Amniotic stem cell (primary cell): ENCODE measurements at places on chromosomes 2 and 18.

DNA sequence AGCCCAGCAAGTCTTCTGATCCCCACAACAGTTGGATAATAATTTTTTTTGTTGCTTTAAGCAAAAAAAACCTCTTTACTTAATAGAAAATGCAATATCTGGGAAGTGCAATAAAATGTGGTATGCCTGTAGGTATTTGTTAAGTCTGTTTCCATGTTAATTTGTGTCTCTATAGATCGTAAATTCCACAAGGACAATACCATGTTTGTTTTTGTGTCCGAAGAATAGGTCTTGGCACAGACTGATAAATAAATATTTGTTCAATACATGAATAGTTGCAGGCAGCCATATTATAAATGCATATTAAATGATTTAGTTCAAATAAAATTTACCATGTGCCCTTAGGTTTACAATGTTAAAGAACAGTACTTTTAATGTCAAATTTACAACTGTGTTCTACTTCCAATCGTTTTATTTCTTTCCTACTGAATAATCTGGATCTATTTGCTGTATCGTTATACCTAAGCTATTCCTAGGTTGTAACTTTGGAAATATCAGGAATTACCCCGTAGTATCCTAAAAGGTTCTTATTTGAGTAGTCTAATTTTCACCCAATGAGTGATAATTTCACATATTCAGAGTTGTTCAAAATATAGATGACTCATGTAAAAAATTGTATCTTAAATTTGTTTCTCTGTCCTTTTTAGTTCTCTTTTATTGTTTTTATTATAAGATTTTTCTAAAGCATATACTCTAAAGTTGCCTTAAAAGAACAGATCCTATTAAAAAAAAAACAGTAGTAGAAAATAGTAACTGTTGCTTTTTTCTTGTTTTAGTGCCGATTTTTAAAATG, 151.8 kb downstream of the EHBP1 start:
- DNase-seq = no peak

- no peak for DNase-seq
Observed at GRCh38 chr2:123493687-123494086, 531.4 kb upstream of the CNTNAP5 start.

DNA sequence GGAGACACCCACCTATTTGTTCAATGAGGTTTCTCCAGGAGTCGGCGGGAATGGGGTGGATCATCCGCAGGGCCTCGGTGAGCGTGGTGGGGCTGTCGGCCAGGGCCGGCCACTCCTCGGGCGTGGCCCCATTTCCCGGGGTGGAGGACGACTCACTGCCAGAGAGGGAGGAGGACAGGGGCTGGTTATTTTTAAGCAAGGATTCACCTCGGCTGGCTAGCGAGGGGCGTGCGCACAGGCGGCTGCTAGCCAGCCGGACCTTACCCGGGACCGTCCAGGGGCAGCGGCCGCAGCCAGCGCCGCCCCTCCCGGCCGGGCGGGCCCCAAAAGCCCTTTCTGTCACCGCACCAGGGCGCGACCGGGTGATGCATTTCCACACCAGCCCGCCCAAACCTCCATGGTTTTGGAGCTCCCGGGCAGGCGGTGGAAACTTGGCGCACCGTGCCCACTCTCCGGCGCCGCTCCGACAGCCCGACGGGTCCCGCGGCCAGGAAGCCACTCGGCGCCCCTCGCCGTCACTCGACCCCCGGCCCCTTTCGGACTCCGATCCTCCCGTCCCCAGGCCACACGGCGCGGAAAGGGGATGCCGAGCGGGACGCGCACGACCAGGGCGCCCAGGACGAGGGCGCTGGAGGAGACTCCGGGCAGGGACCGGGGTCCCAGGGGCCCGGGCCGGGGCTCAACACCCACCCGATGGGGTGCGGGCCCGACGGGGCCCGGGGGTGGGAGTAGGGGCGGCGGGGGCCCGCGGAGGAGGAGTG, 57.1 kb downstream of the SNORC start:
- DNase-seq = no peak

DNA sequence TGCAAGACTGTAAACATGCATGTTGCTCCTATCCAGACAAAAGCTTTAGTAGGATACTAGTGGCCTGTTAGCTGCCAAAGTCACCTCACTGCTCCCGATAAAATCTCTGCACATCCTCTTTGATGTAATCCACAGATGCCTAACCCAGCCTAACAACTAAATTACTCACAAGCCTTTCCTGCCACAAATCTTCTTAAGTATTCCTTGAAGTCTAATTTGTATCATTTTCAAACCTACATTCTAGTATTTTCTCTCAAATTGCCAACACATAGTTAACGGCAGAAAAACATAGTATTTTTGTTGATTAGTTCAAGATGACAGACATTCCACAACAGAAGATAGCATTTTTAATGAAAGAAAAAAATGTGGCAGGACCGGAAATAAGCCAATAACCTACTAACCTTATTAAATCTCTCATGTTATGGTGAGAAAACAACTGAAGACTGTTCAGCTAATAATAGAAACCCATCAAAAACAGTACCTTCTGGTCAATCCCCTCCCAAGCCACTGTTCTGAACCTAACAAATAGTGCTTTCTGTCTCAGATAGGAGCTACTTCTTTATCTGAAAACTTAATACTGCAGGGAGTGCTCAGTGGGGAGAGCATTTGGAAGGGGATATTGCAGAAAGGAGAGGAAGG, at the start of gene MPP4:
Gene MPP4, minus strand, starts transcription at position 57 of the 639 bp plus-strand sequence. CDS start 4,690 bp downstream, outside the sequence.
- no peak for DNase-seq

GRCh38 chr2:205868773-205869333, 186.6 kb downstream of the NRP2 start:
- DNase-seq = no peak

DNA sequence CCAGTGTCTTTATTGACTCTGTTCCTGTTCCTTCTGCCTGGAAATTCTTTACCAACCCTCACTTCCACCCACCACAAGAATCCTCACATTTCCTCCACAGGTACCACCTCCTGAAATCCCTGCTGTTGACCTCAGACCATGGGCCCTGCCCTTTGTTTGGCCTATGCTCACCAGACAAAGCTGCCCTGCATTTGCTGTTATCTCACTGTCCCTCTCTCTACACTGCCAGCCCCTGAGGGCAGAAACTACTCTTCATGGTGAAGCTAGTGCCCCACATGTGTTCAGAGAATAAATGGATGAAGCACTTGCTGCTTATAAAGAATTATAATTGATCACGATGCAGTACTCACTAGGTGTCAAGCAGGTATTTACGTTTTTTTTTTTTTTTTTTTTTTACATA, 608.4 kb downstream of the TSN start:
- no peak for DNase-seq

DNA sequence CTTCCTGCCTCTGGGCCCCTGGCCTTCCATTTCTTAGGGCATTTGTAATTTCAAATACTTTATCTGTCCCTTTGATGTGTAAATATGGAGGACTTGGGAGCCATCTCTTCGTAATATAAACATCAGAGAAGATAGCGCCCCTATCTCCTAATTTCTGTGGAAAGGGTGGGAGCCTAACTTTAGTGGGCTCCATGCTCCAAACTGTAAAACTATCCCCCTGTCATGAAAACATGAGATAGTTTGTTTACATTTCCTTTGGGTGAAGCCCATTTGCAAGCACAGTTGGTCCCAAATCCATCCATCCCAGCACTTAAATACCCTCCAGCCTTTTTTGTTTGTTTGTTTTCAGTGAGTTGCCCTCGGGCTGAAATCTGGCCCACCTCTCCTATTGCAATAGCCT, 782.6 kb upstream of the FSHR start:
- no peak for DNase-seq

- no peak for DNase-seq
Observed at GRCh38 chr2:50635824-50636223, 396.1 kb downstream of the NRXN1 start.

DNA sequence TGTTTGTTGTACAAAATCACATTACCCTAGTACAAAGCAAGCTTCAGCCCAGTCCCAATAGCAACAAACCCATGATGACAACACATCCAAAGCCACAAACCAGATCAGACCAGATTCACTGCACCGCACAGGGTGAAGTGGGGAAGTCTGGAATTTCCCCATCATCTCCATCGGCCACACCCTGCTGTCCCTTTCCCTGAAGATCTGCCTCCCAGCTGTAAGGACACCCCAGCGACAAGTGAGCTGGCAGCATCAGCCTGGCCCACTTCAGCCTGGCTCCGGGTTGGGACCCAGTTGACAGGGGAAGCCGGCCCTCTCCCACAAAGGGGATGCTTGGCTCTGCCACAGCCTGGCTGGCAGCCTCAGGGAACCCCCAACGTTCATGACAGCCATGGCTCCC, 207.6 kb downstream of the MGAT5 start:
- no peak for DNase-seq

GRCh38 chr2:12035956-12036639, 289.7 kb downstream of the LPIN1 start:
- DNase-seq = no peak
